ENCODE measurements at places on chromosomes 2 and 18.
A peak's percentile ranks its signal among the peaks of the same experiment; 100 is the strongest.

DNA sequence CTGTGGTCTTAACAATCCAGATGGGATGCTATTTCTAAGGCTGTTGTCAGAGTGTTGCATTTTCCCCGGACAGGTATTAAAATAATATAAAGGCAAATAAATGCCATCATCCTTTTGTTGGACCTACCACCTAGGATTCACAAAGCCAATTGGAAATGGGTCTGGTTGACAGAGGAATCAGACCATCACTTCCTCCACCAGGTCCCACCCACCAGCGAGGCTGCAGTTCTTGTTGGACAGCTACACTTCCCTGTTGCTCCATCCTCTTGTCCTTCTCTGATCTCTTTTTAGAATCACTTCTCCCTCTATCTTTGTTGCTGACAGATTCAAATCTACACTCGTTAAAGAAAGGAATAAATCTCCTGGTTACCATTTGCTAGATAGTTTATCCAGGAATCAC lies 1.1 kb downstream of the TMEM169 start:
- DNase-seq = peak; percentile 76

DNA sequence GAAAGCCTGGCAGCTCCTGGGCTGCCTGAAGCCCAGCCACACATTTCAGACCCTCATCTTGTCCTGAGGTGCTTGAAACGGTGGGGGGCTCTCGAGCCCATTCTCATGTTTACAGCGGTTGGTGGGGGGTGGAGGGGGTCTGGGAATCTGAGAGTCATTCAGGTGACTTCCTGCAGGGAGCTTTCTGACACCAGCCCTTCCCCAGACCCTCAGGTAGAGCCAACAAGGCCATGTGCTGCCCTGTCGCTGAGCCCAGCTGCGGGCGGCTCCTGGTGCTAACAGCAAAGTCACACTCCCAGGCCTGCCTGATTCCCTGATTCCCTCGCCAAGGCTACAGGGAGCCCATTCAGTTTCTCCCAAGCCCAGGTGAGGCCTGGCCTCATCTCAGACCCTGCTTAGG lies 324.9 kb upstream of the MEX3C start:
- DNase-seq = no peak

GRCh38 chr18:76923485-76924085 lies 101.2 kb downstream of the ZNF236 start:
- peak; percentile 6 for DNase-seq

- no peak for DNase-seq
These were observed 216.5 kb upstream of the NRP2 start for GRCh38 chr2:205465791-205466190.

GRCh38 chr2:217147818-217148217 lies 288.0 kb upstream of the TNP1 start:
- no peak for DNase-seq

GRCh38 chr2:9844036-9844483 lies 786 bp downstream of the TAF1B start:
- DNase-seq = no peak
